ENCODE measurements at places on chromosomes 3 and 15.

- no peak for DNase-seq
These were observed 61.7 kb downstream of the SLC6A6 start for GRCh38 chr3:14464141-14464465.

DNA sequence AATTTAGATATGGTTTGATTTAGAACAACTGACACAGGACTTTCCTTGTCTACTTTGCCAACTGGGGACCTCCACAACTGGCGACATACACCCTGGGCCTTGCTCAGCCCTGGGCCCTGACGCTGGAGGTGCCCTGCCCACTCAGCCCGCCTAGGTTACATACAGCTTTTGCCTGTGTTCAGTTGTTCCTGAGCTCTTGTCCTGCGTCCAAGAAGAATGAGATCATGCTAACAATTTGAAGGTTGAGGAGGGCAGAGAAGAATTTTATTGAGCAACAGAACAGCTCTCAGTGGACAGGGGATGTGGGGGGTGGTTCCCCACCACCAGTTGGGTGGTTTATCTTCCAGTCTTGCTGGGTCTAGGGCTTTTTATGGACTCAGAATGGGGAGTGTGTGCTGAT is 67.9 kb downstream of the IQCH start:
- DNase-seq, result no peak

- no peak for DNase-seq
These were observed 240.7 kb downstream of the CHST2 start for GRCh38 chr3:143360244-143360643.

- DNase-seq, result peak; percentile 29
These were observed 1.8 kb downstream of the TM4SF1 start for GRCh38 chr3:149375501-149376196.

Data from cerebellar cortex (tissue), 1 donor.